ENCODE measurements at places on chromosomes 4 and X.

DNA sequence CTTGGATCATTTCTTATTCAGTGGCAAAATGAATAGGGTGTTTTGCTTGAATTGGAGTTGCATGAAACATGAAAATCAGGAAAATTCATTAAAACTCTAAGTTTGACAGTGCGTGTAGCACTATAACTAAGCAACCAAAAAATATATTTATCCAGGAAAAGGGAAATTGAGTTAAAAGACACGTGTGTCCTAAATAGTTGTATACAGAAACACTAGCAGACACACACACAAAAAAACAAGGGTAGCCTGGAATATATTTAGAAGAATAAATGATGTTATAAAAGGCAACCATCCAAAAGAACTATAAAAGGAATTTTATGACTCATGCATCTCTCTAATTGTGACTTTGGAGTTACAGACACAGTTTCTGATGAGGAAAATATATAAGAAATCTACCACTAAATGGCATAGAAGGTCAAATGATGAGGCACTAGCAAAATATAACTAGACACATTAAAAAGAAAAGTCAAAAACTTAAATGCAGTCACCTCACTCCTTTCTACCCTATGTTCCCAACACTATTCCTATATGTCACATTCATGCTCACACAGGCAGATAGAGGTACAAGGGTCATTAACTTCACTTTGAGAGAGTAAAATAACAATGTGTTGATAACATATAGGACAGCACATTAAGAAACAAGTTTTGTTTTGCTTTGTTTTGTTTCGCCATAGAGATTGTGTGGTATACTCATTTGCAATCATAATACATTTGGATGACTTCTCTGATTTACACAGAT is 793.6 kb upstream of the INTU start:
- DNase-seq, result no peak

- no peak for DNase-seq
These were observed 7.3 kb downstream of the SUV39H1 start for GRCh38 chrX:48703642-48704481.

GRCh38 chrX:24283127-24283794 is 30.6 kb downstream of the SUPT20HL2 start:
- DNase-seq, result no peak

DNA sequence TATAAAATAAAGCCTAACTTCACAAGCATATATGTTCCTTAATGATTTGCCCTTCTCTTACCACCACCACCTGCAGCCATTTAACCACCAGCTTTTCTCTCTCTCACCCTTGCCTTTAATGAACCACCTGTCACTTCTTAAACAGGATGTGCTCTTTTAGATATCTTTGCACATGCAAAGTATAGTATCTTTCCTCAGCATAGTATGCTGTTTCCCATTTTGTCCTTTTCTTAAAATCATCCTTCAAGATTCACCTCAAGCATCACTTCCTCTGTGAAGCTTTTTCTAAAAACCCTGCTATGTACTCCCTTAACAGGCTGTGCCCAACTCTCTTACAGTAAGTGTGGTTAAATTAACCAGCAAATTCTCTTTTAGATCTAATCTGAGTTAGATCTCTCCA is 8.2 kb upstream of the CNOT6L start:
- DNase-seq, result no peak

- DNase-seq, result no peak
These were observed 5.9 kb downstream of the ZXDA start for GRCh38 chrX:57904176-57904880.

- DNase-seq, result no peak
These were observed 34.8 kb downstream of the KLHL5 start for GRCh38 chr4:39096847-39097246.

DNA sequence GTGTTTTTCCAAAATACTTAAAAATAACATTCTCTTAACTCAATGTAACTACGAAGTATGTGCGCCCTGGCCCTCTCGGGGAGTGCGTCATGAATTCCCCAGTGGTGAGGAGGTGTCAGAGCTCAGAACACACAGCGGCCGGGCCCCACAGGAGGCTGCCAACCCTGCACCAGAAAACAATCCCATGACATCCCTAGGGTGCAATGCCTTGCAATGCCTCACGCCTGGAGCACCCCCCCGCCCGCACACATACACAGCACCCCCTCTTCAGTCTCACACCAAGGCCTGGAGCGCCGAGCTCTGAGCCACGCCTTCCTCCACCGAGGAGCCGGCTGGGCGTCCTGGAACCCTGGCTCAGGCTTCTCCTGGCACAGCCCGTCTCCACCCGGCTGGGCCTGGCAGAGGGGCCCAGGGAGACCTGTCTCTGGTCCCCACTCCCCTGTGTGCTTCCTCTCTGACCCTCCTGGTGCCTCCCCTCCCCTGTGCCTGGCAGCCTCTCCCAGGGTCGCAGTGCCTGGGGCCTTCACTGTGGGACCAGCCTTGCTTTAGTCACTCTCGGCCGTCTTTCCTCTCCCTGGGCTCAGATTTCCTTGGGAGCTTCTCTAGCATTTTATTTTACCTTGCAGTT is 108.2 kb upstream of the ADRA2C start:
- DNase-seq, result no peak

DNA sequence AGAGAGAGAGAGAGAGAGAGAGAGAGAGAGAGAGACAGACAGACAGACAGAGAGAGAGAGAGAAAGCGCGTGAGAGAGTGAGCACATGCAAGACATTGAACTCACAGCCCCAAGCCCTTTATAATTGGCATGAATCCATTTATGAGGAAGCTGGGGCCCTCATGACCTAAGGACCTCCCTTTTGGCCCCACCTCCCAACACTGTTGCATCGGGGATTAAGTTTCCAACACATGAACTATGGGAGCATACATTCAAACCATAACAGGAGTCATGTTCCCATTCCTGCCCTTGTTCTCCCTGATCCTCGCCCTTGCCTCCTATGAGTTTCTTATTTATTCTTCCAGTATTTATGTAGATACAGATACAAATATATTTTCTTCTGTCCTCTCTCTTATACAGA is 269.8 kb upstream of the ARX start:
- DNase-seq, result no peak

GRCh38 chrX:107683124-107683895 is 55.0 kb downstream of the PRPS1 start:
- no peak for DNase-seq

DNA sequence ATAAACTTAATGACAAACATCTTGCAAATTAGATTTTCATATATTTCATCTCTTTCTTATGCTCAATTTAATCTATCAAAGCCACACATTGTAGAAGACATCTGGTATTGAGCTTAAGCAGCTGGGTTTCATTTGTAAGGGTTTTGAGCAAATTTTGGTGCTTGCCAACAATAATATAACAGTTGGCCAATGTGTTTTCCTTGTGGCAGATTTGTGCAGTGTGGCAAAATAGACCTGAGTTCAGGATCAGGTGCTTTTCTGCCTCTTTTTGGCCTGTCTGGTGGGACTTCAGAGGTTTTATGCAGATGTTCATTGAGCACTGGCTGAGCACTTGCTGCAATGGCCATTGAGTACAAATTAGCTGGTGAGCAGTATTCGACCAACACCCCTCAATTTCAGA is 301.9 kb downstream of the BMPR1B start:
- DNase-seq, result no peak
